Stromal cell of bone marrow (primary cell): ENCODE measurements at places on chromosomes 6 and 20.
A peak's percentile ranks its signal among the peaks of the same experiment; 100 is the strongest.

DNA sequence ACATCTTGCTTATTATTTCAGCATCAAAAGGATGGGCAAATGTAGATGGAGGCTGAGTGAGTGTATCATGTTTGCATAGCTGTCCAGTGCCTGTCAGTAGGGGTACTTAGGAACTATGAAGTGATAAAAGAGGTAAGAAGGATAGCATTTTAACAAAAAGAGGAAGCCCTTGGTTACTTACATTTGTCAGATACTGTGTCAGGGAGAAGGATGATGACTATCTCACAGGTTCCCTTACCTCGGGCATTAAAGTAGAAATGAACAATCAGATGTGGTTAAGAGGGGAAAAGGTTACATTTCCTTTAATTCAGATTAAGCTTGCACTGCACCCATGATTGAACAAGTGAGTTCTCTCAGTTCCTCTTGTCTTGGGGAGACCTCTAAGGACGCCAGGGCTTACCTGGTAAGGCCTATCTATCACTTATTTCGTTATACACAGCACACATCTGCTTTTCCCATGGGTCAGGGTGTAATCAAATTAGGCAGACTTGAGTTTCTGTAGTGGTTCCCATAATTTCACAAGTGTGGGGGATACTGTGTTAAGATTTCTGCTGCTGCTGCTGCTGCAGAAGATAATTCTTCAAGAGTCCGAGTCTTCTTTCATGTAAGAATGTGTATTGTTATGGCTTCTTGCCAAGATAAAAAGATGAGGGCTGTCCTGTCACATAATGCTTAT, 4.5 kb downstream of the FOXO3 start:
- no peak for DNase-seq

DNA sequence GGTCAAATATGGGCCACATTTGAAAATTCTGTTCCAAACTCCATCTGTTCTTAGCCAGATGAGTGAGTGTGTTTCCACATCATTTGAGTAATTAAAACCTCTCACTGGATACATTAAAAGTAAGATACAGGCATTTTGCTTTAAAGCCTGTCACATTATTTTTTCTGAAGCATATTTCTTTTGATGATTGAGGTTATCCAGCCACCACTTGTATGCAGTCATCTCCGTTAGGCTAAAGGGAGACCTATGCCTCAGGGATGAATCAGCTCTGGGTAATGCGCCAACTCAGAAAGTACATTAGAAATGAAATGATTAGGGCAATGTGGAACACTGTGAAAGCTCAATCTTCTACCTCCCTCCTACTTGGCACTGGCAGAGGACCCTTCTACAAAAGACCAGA, 90.7 kb downstream of the SNAP25 start:
- DNase-seq = peak; percentile 87

DNA sequence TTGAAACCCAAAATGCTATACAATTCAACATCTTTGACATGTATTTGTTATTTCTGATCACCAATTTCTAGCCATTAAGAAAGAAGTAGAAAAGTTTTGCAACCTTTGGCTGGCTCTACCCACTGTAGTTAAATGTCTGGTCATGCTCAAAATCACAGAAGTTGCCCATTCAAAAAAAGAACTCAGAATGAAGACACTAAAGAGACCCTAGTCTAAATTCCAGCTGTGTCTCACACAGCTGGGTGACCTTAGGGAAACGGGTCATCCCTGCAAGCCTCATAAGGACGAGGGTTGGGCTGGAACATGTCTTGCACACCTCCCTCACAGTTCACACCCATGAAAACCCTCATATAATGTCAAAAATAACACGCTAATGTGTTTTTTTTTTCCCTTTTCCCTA, 10.3 kb downstream of the FOXQ1 start:
- DNase-seq = no peak

GRCh38 chr20:2816583-2817340, 598 bp downstream of the TMEM239 start:
- no peak for DNase-seq

DNA sequence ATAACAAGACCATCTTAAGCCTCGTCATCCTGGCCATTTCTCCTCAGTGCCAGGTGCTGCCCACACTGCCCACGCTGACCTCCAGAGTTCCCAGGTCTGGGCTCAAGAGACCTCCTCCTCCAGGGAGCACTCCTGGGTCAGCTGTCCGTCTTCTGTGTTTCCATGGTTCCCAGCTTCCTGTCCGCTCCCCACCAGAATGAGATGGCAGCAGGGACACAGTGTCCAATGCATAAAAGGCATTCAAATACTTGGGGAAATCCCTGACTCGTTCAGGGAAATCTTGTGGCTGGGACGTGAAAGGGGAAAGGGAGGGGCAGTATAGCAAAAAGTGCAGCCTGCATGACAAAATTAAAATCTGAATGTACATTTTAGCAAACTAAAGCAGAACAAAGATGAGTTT, 54.3 kb downstream of the SLC23A2 start:
- DNase-seq = no peak

DNA sequence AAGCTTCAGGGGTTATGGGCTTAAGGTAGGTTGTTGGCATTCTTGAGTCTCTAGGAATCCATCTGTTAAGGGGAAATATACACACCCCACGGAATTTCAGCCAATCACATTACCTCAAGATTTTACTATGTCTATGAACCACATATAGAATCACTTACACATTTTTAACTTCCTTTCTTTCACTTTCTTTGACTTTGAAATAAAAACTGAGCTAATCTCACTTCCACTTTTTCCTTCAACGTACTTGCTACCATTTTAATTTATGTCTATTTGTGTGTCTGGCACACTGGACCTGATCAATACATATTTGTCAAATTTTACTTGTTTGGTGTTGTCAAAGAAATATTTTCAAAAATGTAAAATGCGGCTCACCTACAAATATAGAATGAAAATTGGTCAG, 545.4 kb upstream of the JAG1 start:
- no peak for DNase-seq

GRCh38 chr6:52376763-52377162, 14.8 kb downstream of the PAQR8 start:
- DNase-seq = no peak

- DNase-seq = no peak
These were observed 177.9 kb upstream of the ZNF184 start for GRCh38 chr6:27650620-27651370.

DNA sequence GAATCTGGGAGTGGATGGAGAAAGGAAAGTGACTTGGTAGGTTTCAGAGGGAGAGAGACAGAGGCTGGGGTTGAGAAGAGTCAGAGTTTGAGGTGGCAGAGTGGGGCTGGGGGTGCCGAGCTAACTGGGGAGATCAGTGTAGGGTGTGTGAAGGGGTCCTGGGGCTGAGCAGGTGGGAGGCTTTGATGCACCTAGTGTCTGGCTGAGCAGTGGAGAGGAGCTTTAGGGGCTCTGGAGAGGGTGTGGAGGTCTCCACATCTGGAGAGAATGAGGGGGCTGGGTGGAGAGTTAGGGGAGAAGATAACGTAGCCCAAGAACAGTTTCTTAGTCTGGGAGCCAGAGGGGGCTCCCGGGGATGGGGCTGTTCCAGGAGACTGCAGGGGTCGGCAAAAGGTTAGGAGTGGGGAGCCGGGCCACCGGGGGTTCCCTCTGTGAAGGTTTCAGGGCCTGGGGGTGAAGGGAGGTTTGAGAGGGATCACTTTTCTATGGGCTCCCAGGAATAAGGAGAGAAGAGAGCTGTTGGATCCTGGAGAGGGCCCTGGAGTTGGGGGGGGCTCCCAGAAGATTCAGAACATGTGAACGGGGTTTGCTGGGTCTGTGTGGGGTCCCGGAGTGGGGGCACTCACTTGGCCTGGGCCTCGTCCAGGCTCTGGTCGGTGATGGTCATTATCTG, 797 bp downstream of the PBX2 start:
- no peak for DNase-seq

DNA sequence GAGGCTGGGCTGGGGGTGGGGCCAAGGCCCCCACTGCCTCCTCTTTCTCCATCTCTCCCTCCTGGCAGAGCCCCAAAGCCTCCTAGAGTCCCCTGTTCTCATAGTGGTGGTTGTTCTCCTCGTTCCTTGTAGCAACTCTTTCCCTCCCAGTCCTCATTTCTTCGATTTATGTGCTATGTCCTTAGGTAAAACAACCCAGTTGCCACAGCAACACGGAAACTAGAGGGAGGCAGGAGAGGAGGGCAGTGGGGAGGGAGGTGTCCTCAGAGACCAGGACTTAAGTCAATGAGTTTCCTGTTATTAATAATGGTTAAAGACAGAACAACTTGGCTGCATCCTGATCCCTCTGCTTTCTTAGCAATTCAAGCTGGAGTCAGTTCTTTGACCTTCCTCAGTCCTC, 161.0 kb downstream of the INSM1 start:
- DNase-seq = no peak
